ENCODE measurements at places on chromosomes 3 and 15.

DNA sequence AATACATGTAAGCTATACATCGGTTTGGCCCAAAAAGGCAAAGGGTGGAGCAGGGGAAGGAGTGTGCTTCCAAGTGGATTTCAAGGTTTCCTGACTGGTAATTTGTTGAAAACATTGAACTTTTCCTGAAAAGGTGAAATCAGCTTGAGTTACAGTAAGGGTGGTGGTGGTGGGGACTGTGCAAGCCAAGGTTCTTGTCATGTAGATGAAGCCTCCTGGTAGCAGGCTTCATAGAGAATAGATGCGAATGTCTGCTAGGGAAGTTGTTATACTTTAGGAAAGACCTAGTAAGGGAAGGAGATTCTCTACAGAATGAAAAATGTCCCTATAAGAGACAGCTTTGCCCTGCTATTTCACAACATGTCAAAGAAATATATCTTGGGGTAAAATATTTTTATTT lies 528.2 kb upstream of the CBLB start:
- DNase-seq = no peak

- no peak for DNase-seq
Measured at GRCh38 chr3:18424213-18424728, 868 bp downstream of the SATB1 start.

GRCh38 chr3:78221796-78222195 lies 1181.9 kb downstream of the ROBO2 start:
- no peak for DNase-seq

GRCh38 chr3:192904632-192905289 lies 12.9 kb downstream of the MB21D2 start:
- DNase-seq = no peak

GRCh38 chr15:92383519-92384324 lies 10.0 kb upstream of the ST8SIA2 start:
- peak; percentile 34 for DNase-seq

DNA sequence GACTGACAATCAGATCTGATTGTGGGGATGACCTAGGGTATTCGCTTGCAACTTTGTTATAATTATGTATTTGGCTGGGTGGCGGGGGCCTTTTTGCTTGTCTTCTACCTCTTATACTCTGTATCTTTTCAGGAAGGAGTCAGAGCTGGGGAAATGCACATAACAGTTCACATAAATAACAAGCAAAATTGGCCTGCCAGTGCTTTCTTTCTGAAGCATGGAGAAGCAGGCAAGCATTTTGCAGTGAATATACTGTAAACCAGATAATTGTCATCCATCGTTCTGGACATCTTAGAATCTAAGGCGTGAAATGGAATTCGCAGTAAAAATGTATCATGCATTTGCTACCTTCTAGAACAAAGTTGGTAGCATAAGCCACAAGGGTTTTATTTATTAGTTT lies 227.6 kb downstream of the CLSTN2 start:
- DNase-seq = no peak

- DNase-seq = peak; percentile 8
Measured at GRCh38 chr15:91426412-91426811, 326.4 kb downstream of the SV2B start.

DNA sequence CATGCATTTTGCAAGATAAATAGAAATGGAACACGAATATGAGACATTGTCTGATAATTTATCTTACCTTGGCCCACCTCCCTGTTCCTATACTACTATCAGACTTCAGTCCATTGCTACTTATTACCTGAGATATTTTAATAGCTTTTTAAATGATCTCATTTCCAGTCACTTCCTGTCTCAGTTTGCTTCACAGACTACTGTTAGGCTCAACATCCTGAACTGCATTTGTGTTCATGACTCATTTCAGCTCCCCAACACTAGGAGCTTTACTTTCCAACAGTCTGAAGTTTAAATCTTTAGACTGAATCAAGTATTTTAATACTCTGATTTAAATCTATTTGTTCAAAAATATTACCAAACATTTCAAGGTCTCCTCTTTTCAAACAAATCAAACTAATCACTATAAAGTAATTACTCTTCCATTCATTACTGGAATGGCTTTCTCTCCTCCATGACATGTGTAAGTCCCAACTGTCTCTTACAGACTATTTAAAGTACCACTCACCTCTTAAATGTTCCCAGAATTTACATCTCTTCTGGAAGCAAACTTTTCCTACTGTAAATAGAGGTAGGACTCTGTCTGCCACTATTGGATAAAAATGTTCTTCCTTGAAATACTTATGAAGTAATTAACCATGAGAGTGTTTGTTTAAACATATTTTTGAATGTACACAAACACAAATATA lies 1277.6 kb downstream of the ZPLD1 start:
- DNase-seq = no peak

DNA sequence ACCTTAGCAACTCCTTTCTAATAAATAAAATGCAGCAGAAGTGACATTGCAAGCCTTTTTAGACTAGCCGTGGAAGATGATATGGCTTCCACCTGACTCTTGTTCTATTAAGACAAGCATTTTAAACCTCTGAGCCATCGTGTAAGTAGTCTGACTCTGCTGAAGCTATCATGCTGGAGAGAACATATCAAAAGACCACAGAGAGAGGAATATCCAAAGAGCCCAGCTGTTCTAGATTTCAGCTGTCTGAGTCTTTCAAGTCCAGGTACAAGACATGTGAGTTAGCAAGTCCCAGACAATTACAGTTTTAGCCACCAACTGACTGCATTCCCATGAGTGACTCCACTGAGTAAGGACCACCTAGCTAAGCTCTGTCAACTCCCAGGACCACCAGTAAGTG lies 517.0 kb upstream of the NAALADL2 start:
- no peak for DNase-seq

GRCh38 chr3:124823206-124823605 lies 64.0 kb downstream of the ITGB5 start:
- DNase-seq = no peak

- peak; percentile 83 for DNase-seq
Measured at GRCh38 chr15:80152180-80152895, 461 bp upstream of the FAH start.

- DNase-seq = no peak
Measured at GRCh38 chr15:35305946-35306345, 220.9 kb upstream of the NANOGP8 start.

- no peak for DNase-seq
Measured at GRCh38 chr15:64125978-64126377, 25.6 kb upstream of the SNX22 start.

DNA sequence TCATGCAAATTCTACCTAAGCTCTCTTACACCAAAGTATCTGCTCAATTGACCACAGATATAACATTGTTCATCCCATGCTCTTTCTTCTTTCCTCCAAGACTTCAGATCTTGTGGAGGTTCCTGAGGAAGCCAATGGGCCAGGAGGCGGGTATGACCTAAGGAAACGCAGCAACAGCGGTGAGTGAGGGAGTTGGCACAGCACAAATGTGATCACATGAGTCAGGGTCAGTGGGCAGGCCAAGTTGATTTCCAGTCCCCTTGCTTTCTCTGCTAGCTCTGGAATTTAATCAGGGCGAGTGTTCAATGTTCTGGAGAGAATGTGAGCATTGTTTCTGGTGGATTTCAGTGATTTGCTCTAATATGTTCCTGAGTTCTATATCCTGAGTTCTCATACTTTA lies 112.7 kb downstream of the STAC start:
- DNase-seq = no peak

GRCh38 chr3:107220538-107220937 lies 156.7 kb upstream of the CCDC54 start:
- DNase-seq = no peak

DNA sequence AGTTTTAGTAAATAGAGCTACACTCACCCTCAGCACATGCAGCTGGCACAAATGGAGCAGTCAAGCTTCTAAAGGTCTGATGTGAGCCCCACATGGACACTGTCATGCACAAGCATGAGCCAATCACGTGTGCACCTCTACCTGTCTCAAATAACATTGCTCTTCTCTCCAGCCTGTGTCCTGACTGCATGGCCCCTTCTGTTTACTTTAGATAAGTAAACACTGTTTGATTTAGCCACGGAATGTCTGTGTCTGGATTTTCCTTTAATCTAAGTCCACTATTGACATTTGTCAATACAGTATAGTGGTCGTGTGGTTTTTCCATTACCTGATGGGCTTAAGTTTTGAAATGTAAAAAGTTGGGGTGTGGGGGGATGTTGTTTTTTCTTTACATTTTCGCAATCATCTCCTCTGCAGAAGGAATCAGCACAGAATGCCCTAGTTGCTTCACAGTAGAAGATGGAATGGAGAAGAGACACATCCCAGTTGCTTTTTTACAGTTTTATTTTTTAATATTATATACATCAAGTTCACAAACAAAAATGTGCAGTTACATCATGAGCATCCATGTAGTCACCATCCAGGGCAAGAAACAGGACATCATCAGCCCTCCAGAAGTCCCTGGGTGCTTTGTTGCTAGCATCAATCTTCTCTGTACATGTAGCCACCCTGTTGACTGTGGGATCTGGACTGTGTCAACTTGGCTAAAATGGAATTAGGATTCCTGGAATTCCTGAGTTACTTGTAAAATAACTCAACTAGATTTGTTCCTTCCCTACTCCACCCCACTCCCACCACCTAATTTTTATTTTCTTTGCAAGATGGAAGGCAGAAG lies 146.1 kb downstream of the UACA start:
- DNase-seq = no peak

GRCh38 chr15:45265506-45265905 lies 13.5 kb downstream of the SLC28A2 start:
- DNase-seq = no peak

DNA sequence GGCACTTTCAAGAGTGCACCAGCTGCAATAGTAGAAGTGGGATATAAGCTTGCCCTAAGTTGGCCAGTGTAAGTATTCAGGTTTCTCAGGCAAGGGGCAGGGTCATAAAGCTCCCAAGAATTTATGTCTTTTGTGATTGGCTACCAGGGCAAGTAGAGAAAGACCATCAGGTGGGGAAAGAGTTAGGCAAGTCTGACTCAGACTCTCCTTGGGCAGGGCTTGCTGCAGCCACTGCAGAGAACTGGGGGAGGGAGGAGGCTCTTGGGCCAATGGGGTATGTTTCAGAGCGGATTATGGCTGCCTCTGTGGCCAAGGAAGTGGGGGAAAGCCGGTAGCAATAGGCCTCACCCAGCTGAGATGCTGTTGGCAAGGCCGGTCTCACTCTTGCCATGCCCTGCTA lies 44.6 kb upstream of the SLC25A36 start:
- no peak for DNase-seq

DNA sequence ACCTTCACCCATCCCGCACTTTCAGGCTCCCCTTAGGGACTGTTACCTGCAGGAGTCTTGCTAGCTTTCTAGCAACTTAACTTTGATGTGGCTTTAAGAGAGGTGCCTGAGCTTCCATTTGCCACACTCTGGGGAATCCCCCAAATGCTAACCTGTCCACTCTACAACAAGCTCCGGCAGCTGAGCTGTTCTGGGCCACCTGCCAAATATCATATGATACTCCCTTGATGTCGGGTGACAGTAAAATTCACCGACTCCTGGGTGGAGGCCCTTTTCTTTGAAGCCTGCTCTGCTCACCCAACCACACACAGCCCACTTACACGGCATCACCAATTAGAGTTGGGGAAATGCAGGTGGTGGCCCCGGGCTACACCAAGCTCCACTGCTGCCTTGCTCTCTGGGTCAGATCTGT lies 38.0 kb upstream of the XCR1 start:
- peak; percentile 59 for DNase-seq

- DNase-seq = no peak
Measured at GRCh38 chr3:106485217-106485616, 616.4 kb upstream of the CBLB start.

GRCh38 chr15:82849556-82850512 lies 40.4 kb downstream of the WHAMM start:
- peak; percentile 68 for DNase-seq

DNA sequence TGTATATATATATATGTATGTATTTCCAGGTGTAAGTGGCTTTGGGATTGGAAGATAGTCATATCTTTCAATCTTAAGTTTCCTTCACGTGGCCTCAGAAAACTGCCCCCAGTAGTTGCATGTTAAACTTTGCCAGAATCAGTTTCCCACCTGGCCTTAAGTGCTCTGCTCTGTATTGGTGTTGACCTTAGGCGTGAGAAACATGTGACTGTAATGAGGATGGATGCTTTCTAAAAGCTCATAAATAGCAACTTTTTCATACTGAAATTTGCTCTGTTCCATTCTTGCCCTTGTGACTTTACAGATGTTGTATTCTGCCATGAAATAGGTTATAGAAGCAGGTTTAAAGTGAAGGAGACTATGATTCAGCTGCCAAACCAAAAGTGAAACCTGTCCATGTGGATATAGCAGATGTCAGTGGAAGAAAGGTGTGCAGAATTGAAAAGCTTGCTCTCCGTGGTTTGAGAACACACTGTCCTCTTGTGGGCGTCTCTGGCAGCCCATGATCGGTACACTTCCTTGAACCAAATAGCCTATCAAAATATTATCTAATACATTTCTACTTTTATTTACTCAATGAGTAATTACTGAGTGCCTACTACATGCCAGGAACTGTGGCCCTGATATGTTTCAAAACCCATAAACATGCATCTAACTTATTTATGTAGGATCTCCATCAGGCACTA lies 15.8 kb downstream of the SCG5 start:
- DNase-seq = no peak

- DNase-seq = no peak
Measured at GRCh38 chr15:68565234-68565633, 13.6 kb upstream of the CORO2B start.

DNA sequence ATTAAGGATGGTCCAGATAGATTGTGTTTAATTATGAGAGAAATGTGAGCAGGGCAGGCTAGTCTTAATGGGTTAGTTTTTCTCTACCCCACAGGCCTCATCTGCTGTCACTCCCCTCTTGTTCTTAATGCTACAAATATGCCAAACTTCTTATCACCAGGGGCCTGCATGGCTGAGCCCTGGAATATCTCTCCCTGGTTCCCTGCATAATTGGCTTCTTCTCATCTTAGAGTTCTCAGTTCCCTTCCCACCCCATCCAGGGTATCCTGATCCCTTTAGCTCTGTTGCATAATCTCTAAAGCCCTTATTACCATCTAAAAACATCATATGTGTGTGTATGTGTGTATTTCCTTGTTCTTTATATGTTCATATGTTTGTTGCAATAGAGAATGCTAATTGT lies 279.6 kb downstream of the LSAMP start:
- no peak for DNase-seq

DNA sequence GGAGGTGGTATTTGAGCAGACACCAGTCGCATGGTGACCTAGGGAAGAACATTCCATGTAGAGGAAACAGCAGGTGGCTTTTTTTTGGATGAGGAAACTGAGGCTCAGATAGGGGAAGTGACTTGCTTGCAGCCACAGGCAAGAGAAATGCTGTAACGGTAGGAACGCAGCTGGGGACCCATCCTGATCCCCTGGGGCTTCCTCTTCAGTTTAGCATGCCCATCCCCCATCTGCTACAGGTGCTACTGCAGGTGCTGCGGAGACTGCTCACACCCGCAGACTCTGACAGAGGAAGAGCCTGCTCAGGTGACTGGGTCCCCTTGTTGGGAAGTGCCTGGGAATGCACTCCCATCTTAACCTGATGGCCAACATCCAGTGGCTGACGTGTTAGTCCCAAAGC lies 55.4 kb upstream of the SEC13 start:
- no peak for DNase-seq

All from activated naive CD4-positive, alpha-beta T cell treated with anti-CD3 and anti-CD28 coated beads, Interleukin-2, amount 50 U/mL, for 72 hours (primary cell).